ENCODE measurements at places on chromosomes 3 and 15. TPM values are rescaled to one million over a fixed set of nuclear protein-coding genes. Genes with fewer than 3 reads are reported as not detected.

TM4SF4 gene
- 2.0 TPM for total RNA-seq

CCR2 gene
- not detected for total RNA-seq

AADACL2 gene
- total RNA-seq: not detected

CXCR6 gene
- total RNA-seq: not detected

EMC7 gene
- 32.1 TPM for total RNA-seq

SAMD7 gene
- total RNA-seq: not detected

ALDH1L1 gene
- total RNA-seq: 2.0 TPM

INSYN1 gene
- total RNA-seq: 9.0 TPM

WDR72 gene
- total RNA-seq: 8.7 TPM

IQGAP1 gene
- 86.8 TPM for total RNA-seq

ZDHHC23 gene
- total RNA-seq: 17.9 TPM

CTXN2 gene
- 0.07 TPM for total RNA-seq

All from WTC11 (cell line).